ENCODE measurements at places on chromosomes 11 and 22. TPM values are rescaled to one million over a fixed set of nuclear protein-coding genes. Genes with fewer than 3 reads are reported as not detected.
A peak's percentile ranks its signal among the peaks of the same experiment; 100 is the strongest.

- DNase-seq, result no peak
Observed at GRCh38 chr11:120034881-120035630, 102.9 kb downstream of the TRIM29 start.

DNA sequence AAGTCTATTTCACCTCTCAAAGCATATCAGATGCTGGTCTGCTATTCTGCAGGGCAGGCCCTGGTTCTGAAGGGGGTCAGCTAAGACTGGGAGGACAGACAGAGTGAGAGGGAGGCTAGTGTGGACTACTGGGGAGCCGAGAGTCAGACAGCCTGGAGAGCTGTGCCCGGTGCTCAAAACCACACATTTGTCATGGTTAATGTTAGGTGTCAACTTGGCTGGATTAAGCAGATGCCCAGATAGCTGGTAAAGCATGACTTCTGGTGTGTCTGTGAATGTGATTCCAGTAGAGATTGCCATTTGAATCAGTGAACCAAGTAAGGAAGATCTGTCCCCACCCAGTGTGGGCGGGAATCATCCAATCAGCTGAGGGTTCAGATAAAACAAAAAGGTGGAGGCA, 102.6 kb downstream of the SNX19 start:
- DNase-seq, result no peak

DNA sequence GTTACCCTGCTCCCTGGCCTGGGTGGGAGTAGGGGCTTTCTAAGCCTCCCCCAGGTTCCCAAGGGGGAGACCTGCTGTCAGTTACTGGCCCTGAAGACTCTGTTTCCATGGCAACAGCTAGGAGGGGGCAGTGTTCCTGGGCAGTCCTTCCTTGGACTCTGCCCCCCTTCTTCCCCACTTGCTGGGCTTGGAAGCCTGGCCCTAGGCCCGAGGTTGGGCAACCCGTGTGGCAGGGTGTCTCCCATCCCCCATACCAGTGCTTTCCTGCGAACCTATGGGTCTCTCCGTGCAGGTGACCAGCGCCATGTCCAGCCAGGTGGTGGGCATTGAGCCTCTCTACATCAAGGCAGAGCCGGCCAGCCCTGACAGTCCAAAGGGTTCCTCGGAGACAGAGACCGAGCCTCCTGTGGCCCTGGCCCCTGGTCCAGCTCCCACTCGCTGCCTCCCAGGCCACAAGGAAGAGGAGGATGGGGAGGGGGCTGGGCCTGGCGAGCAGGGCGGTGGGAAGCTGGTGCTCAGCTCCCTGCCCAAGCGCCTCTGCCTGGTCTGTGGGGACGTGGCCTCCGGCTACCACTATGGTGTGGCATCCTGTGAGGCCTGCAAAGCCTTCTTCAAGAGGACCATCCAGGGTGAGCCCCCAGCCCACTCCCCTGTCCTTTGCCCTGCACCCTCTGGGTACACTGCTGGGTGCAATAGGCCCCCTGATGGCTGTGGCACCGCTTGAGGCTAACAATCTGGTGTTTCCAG, 1.7 kb downstream of the ESRRA start:
- DNase-seq, result peak; percentile 71

GRCh38 chr11:10800292-10800691, 8.4 kb downstream of the EIF4G2 start:
- DNase-seq, result no peak

- DNase-seq, result no peak
Observed at GRCh38 chr11:14783788-14784187, 108.2 kb downstream of the CYP2R1 start.

DNA sequence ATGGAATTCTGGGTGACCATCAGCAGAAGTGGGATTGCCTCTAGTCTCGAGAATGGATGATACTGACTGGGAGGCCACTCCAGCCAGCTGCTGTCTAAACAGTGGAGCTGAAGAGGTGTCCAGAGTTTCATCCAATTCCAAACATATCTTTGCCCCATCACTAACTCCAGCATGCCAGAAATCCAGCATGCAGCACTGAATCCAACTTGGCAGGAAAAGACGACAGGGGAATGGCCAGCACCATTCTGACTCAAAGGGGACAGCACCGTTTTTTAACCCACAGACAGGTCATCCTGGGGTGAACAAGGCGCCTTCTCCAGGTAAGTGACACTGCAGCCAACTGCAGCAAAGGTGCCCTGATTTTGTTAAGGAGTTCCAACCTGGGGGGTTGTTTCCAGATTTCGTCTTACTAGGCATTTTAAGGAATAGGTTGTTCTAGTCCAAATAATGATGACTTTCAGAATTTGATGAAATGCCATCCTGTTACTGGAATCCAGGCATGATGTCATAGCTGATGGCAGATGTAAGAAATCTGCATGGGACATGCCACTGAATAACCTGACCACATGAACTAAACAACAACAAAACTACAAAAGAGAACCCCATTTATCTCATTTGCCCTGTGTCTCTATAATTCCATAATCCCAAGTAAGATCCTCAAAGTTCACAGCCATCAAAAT, 32.3 kb downstream of the FEZ1 start:
- DNase-seq, result no peak

- DNase-seq, result peak; percentile 88
Observed at GRCh38 chr11:114399490-114400215, 658 bp downstream of the C11orf71 start.

DNA sequence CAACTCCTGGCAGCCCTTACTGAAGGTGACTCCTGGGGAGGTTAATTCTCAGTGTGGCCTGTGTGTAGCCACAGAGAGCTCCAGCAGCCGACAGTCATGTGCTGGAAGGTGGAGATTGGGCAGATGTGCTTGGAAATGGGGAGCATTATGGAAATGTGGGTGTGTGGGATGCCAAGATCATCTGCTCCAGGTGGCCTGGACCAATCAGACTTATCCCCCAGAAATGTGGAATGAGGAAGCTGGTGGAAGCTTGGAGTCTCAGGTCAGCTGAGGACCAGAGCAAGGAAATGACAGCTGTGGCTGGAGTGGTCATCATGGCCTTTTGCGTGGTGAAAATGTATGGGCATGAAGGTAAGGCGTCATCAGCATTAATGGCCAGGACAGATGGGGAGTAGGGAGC, 234.0 kb downstream of the MIAT start:
- DNase-seq, result no peak

GRCh38 chr11:14852571-14853177, 39.4 kb downstream of the CYP2R1 start:
- DNase-seq, result no peak

DNA sequence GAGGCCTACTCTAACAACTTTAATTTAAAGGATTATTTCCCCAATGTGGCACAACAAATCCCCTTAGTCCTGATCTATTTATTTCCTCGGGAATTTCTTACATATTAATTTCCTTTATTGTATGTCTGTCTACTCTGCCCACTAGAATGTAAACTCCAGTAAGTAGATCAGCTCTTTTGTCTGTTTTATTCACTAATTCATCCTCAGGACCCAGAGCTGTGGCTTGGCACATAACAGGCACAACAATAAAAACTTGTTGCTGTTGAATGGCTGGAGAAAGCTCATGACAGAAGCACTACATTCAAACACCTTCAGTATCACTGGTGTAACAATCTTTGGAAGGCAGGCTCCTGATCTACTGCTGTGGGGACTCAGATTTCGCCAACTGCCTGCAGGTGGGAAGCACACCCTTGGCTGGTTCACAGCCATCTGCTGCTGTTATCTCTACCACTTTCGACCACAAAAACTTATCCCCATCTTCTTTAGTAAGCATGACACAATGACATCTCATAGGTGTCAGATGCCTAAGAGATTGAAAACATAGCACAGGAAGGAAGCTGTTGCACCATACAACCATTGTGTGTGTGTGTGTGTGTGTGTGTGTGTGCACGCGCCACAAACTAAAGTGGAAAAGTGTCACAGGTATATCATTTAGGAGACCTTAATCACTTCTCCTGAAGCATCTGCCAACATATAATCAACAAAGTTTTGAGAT, 11.9 kb downstream of the HIRA start:
- no peak for DNase-seq

DNA sequence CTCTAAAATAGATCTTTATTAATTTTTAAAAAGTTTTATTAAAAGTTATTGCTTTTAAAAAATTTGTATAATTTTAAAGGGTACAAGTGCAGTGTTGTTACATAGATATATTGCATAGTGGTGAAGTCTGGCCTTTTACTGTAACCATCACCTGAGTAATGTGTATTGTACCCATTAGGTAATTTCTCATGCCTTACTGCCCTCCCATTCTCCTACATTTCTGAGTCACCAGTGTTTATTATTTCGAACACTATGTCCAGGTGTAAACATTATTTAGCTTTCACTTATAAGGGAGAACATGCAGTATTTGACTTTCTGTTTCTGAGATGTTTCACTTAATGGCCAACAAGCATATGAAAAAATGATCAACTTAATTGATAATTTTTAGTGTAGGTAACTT, 2.3 kb downstream of the OR51G1 start:
- no peak for DNase-seq

- DNase-seq, result no peak
Observed at GRCh38 chr11:44005956-44006355, 41.8 kb upstream of the ACCSL start.

GRCh38 chr11:404551-405264, 10.1 kb downstream of the SIGIRR start:
- DNase-seq, result peak; percentile 32

DNA sequence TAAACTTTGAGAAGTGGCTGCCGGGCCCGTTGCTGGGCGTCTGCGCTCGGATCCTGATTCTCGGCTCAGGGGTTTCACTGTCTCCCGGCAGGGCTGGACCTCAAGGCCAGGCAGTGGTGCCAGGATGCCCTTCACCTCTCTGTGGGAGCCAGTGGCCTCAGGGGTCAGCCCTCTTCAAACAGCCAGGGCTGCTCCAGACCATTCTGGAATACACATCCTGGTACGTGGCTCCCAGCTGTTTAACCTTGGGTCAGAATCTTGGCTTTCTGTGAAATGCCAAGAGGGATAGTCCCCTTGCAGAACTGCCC, 70.5 kb downstream of the MPPED1 start:
- no peak for DNase-seq

- DNase-seq, result no peak
Observed at GRCh38 chr11:70220136-70220535, 17.0 kb downstream of the FADD start.

- no peak for DNase-seq
Observed at GRCh38 chr11:102553835-102554282, 23.3 kb upstream of the MMP7 start.

Gene ST14
- 2.1 TPM for total RNA-seq

Gene GGT5
- 27.6 TPM for total RNA-seq

Gene SC5D
- total RNA-seq, result 24.4 TPM

Gene FAT3
- total RNA-seq, result 0.03 TPM

Measured in Right ventricle myocardium inferior (tissue), 1 donor.